ENCODE measurements at places on chromosomes 12 and 14.

DNA sequence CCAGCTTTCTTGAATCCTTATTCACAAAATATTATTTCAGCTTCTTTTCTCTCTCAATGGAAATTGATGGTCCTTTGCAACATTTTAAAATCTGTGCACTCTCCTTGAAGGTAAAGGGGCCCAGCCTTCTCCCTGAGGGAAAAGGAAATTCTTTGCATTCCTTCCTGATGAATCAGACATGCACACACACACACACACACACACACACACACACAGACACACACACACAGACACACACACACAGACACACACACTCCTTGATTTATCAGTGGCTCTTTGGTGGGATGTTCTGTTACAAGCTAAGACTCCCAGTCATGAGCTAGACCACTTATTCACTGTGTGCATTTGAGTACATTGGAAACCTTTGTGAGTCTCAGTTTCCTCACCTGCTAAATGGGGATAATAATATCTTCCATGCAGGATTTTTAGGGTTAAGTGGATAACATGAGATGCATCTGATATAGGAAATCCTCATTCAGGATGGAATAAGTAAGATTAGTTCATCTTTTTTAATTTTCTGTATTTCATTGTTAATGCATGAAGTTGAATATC, 45.1 kb upstream of the HMGA2 start:
- DNase-seq: no peak

DNA sequence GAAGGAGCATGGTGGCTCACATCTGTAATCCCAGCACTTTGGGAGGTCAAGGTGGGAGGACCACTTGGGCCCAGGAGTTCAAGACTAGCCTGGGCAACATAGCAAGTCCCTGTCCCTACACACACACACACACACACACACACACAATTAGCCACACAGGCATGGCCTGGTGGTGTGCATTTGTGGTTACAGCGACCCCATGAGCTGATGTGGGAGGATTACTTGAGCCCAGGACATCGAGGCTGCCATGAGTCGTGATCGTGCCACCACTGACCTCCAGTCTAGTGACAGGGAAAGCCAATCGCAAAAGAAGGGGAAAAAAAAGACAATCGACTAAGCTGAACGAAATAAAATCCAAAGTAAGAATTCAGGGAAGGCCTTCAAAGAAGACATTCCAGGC, 67.9 kb downstream of the TBX3 start:
- no peak for DNase-seq

GRCh38 chr12:130788515-130788914, 50.5 kb downstream of the STX2 start:
- no peak for DNase-seq

- no peak for DNase-seq
These were observed 98.1 kb downstream of the ZFC3H1 start for GRCh38 chr12:71565535-71565934.

GRCh38 chr14:81269100-81269978, 48.6 kb upstream of the GTF2A1 start:
- peak; percentile 53 for DNase-seq

DNA sequence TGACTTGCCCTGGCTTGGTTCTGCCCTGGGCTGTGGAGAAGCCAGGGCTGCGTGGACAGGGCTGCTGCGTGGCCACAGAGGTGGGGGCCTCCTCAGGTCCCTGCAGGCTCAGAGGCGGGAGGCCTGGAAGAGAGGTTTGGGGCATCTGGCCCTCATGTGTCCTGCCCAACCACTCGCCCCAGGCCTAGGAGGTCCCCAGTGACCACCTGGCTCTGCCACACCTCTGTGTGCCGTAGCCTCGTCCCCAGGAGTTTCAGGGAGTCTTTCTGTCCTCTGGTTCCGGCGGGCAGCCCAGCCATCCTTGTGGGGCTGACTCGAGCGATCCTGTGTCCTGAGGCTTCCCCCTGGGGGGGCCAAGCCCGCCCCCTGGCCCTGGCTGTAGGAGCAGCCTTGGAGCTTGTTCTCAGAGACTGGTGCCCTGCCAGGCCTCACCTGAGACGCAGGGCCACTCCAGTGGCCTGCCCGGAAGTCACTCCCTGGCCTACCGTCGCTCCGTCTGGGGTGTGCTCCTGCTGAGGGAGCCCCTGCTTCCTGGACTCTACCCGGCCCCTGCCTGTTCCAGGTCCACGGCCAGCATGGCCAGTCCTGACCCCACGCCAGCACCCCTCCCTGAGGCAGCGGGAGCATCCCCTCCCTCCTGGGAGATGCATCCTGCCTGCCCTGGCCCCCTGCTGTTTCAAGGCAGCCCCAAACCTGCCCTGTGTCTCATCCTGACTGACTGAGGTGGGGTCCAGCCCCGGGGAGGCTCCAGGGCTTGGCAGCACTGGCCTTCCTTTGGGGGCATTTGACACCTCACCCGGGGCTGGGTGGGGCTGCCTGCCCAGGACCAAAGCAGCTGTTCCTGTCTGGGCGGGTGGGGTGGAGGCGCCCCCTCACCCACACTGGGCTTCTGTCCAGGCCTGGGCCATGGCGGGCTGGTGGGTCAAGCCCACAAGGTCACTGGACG, 13.9 kb downstream of the ASPG start:
- DNase-seq: no peak
